ENCODE measurements at places on chromosomes 2 and 18. TPM values are rescaled to one million over a fixed set of nuclear protein-coding genes. Genes with fewer than 3 reads are reported as not detected.

IL1RL2 gene
- 1.5 TPM for total RNA-seq

ONECUT2 gene
- under 0.01 TPM for total RNA-seq

ALPI gene
- not detected for total RNA-seq

MREG gene
- 0.71 TPM for total RNA-seq

CD28 gene
- under 0.01 TPM for total RNA-seq

GNLY gene
- not detected for total RNA-seq

NFU1 gene
- total RNA-seq = 46.7 TPM

FBXO36 gene
- 3.8 TPM for total RNA-seq

ATOH8 gene
- total RNA-seq = 72.5 TPM

GEN1 gene
- total RNA-seq = 3.1 TPM

EPHA4 gene
- 26.7 TPM for total RNA-seq

PLCD4 gene
- total RNA-seq = 1.8 TPM

CYTIP gene
- total RNA-seq = not detected

BARD1 gene
- total RNA-seq = 11.5 TPM

GALM gene
- 18.0 TPM for total RNA-seq

SLC5A7 gene
- not detected for total RNA-seq

IL1RN gene
- total RNA-seq = 0.71 TPM

CCL20 gene
- 0.28 TPM for total RNA-seq

AQP12A gene
- not detected for total RNA-seq

PAX3 gene
- total RNA-seq = not detected

TXNDC2 gene
- total RNA-seq = under 0.01 TPM

TFCP2L1 gene
- total RNA-seq = not detected

KRTCAP3 gene
- total RNA-seq = 0.18 TPM

ANKRD62 gene
- total RNA-seq = not detected

PIEZO2 gene
- total RNA-seq = 97.7 TPM
